Immature natural killer cell (primary cell): ENCODE measurements at places on chromosomes 7 and 10.

DNA sequence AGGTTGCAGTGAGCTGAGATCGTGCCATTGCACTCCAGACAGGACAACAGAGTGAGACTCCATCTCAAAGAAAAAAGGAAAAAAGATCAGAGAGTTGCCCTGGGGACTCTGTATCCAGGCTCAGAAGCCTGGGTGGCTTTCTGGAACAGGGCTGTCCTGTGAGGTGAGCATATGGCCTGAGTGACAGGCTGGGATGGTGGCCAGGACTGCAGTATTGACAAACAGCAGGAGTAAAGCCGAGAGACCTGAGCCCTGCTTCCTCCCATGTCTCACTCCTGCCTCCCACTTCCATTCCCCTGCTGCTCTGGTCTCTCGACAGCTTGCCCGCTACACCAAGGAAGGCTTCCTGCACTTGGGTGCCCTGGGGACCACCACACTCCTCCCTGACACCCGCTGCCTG, 578.5 kb downstream of the GALNT17 start:
- no peak overlapping the region for H3K4me3 ChIP-seq
- DNase-seq: no peak
- no peaks in the 10 kb centered on the region for H3K4me1 ChIP-seq
- H3K27ac ChIP-seq: no peak overlapping the region

- no peak overlapping the region for H3K4me3 ChIP-seq
- H3K4me1 ChIP-seq: no peaks in the 10 kb centered on the region
- H3K27ac ChIP-seq: no peak overlapping the region
- DNase-seq: no peak
- peaks cover 4% of the 10 kb centered on the region for H3K36me3 ChIP-seq
- H3K27me3 ChIP-seq: peaks cover 1% of the 10 kb centered on the region
Observed at GRCh38 chr7:134155871-134156270, 28.7 kb downstream of the LRGUK start.

GRCh38 chr7:37440738-37441385, 7.8 kb downstream of the ELMO1 start:
- H3K27ac ChIP-seq: peak overlapping the region; percentile 95
- peak; percentile 39 for DNase-seq
- peak overlapping the region; percentile 82 for H3K4me3 ChIP-seq
- H3K27me3 ChIP-seq: no peaks in the 10 kb centered on the region
- peaks cover 11% of the 10 kb centered on the region for H3K36me3 ChIP-seq

- no peak overlapping the region for H3K27ac ChIP-seq
- H3K4me1 ChIP-seq: peaks cover 33% of the 10 kb centered on the region
- peaks cover 6% of the 10 kb centered on the region for H3K27me3 ChIP-seq
Observed at GRCh38 chr7:138004046-138004445, 2.2 kb upstream of the CREB3L2 start.

- peak; percentile 29 for DNase-seq
- H3K27ac ChIP-seq: peak overlapping the region; percentile 86
- peaks cover 10% of the 10 kb centered on the region for H3K36me3 ChIP-seq
- peaks cover 23% of the 10 kb centered on the region for H3K4me1 ChIP-seq
- H3K4me3 ChIP-seq: peak overlapping the region; percentile 72
Observed at GRCh38 chr7:135993950-135994349, 16.8 kb upstream of the MTPN start.

DNA sequence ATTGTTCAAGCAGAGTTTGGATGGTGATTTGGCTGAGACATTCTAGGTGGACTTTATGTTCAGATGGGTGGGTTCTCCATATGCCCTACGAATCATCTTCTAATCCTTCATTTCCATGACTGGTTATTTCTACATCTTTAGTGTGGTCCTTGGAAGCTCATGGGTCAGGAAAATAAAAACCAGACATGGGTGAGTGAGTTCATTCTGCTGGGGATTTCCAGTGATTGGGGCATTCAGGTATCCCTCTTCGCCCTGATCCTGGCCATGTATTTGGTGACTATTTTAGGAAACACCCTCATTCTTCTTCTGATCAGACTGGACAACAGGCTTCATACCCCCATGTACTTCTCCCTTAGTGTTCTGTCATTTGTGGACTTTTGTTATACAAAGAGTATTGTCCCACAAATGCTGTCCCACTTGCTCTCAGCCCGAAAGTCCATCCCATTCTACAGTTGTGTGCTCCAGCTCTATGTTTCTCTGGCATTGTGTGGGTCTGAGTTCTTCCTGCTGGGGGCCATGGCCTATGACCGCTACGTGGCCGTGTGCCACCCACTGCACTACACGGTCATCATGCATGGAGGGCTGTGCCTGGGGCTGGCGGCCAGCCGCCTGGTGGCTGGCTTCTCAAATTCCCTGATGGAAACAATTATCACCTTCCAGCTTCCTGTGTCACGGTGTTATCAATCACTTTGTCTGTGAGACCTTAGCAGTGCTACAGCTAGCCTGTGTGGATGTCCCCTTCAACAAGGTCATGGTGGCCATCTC, 19.2 kb upstream of the OR6B1 start:
- no peaks in the 10 kb centered on the region for H3K4me1 ChIP-seq
- H3K4me3 ChIP-seq: no peak overlapping the region
- H3K27me3 ChIP-seq: peaks cover 2% of the 10 kb centered on the region
- DNase-seq: no peak

GRCh38 chr10:48289501-48290238, 15.2 kb upstream of the FRMPD2 start:
- H3K27me3 ChIP-seq: peaks cover 7% of the 10 kb centered on the region
- no peak for DNase-seq
- no peak overlapping the region for H3K27ac ChIP-seq
- H3K4me3 ChIP-seq: no peak overlapping the region

DNA sequence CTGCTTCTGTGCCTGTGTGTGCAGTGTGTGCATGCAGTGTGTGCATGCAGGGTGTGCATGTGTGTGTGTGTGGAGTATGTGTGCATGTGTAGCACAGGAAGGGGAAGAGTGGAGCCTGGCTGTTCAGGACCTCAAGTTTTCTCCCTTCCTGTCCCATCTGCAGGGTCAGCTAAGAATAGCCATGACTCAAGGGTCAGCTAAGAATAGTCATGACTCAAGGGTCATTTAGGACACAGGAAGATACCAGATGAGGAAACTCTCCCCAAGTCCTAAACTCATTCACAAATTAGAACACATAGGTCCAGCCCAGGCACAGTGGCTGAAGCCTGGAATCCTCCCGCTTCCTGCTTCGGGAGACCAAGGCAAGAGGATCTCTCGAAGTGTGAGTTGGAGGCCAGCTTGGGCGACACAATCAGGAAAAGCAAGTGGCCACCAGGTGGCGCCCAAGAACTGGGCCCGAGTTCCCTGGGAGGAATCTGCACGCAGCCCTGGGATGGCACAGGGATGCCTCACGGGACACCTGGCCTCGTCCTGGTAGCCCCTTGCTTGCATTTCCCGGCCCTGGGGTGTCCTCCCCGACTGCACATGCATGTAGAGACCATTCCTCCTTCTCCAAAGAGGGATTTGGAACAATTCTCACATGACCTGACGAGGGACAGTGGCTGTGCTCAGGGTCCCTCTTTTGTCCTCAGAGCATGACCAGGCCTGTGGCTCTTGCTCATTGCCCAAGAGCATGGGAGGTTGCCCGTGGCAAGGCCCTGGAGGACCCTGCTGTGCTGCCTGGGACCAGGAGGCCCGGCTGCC, 21.4 kb upstream of the VOPP1 start:
- no peak overlapping the region for H3K27ac ChIP-seq
- DNase-seq: peak; percentile 44
- no peak overlapping the region for H3K4me3 ChIP-seq
- no peaks in the 10 kb centered on the region for H3K36me3 ChIP-seq

DNA sequence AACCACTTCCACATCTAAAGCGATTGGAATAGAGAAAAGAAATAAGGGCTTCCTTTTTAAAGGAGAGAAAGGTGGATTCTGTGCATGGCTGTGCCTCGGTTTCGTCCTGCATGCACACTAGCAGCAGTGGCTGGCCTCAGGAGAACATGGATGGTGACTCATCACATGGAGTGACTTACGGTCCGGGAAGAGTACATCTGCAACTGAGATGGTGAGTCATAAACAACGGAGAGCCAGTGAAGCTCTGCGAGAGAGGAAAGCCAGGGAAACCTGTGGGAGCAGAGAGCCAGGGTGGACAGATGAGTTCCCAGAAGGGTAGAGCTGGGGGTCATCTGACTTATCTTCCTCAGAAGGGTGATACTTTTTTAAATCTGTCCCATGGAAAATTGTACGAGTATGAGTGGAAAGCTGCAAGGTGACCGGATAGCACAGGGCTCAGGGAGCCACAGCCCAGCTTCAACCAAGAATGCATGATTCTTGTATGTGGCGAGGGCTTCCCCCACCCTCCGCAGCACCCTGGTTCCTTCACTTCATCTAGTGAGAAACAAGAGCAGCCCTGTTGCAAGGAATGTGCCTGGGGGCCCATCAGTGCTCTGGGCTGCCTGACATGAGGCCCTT, 259.1 kb downstream of the KLF6 start:
- H3K4me1 ChIP-seq: no peaks in the 10 kb centered on the region
- DNase-seq: no peak
- H3K4me3 ChIP-seq: no peak overlapping the region
- no peaks in the 10 kb centered on the region for H3K36me3 ChIP-seq
- peaks cover 9% of the 10 kb centered on the region for H3K27me3 ChIP-seq

- no peak overlapping the region for H3K4me3 ChIP-seq
- H3K27ac ChIP-seq: no peak overlapping the region
- H3K36me3 ChIP-seq: peaks cover 6% of the 10 kb centered on the region
- DNase-seq: no peak
Observed at GRCh38 chr7:94529516-94529915, 19.9 kb downstream of the CASD1 start.

GRCh38 chr10:69123306-69123746, 652 bp upstream of the VPS26A start:
- H3K27ac ChIP-seq: peak overlapping the region; percentile 97
- H3K4me3 ChIP-seq: peak overlapping the region; percentile 90
- no peaks in the 10 kb centered on the region for H3K36me3 ChIP-seq
- H3K4me1 ChIP-seq: peaks cover 31% of the 10 kb centered on the region
- H3K27me3 ChIP-seq: peaks cover 20% of the 10 kb centered on the region

- no peak overlapping the region for H3K4me3 ChIP-seq
- H3K36me3 ChIP-seq: no peaks in the 10 kb centered on the region
- no peak overlapping the region for H3K27ac ChIP-seq
- H3K4me1 ChIP-seq: no peaks in the 10 kb centered on the region
- no peak for DNase-seq
Observed at GRCh38 chr7:50696810-50697582, 85.7 kb downstream of the GRB10 start.

DNA sequence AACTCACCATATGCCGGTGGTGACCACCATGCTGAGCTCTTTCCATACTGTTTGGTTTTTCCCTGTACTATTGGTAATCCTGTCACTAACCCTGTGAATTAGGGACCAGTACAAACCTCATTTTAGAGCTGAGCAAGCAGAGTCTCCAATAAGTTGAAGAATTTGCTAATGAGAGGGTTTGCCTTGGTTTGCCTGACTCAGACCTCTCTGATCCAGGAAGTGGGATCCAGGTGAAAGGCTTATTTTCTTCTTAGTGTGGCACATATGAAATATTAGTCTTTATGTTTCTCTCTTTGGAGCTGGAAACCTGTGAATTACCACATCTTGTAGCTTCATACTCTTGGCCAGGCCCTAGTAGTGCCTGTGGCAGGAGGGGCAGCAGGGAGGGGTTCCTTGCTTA, 114.1 kb upstream of the IGFBP3 start:
- peaks cover 4% of the 10 kb centered on the region for H3K27me3 ChIP-seq
- H3K4me3 ChIP-seq: no peak overlapping the region
- H3K36me3 ChIP-seq: no peaks in the 10 kb centered on the region
- no peak overlapping the region for H3K27ac ChIP-seq
- DNase-seq: no peak

DNA sequence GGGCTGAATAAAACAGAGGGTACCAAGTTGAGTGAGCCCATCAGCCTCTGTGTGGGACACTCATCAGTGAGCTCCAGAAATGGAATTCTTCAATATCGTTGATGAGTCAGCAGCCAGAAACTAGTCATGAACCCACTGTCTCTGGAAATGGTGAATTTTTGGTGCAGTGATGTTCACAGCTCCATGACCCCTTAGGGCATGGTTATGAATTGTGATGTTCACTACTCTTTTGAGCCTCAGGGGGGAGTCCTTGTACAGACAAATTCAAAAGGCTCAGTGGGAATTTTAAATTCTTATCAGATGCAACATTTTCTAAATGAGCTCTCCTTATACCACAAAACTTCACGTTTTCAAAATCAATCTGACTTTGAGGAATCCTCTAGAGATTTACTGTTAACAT, 335.7 kb downstream of the PHTF2 start:
- H3K36me3 ChIP-seq: no peaks in the 10 kb centered on the region
- peaks cover 8% of the 10 kb centered on the region for H3K27me3 ChIP-seq
- DNase-seq: no peak
- H3K27ac ChIP-seq: no peak overlapping the region

DNA sequence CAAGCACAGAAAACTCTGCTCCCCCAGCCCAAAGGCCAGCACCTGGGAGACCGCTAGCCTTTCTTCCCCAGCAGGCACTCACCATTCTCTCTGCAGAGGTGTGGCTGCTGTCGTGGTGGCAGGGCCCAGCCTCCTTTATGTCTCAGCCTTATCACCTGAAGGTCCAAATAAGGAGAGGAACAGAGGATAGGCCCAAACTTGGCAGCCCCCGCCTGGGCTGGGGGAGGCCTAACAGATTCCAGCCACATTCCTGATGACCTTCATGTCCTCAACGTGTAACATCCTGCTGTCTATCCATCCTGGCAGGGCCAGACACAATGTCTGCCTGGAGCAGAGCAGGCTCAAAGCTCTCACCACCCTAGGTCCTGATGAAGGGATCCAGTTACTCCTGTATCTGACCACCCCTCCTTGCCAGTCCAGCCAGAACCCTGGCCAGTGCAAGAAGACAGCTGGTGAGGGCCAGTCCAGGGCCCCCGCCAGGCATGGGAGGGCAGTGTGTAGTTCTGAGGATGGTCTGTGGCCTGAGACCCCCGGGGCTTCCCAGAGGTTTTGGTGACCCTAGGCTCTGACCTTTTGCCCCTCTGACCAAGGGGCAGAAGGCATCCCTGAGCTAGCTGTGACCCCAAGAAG, at the start of gene MYL7:
Gene MYL7 (minus strand): TSS at position 112 of the 630 bp plus-strand sequence. CDS start 27 bp downstream, at position 85.
- DNase-seq: no peak
- no peak within 1 kb of the TSS for H3K4me3 ChIP-seq
- H3K4me1 ChIP-seq: peaks cover 7% of the 10 kb centered on the region
- H3K27ac ChIP-seq: no peak within 1 kb of the TSS
- H3K36me3 ChIP-seq: no peaks in the 10 kb centered on the region
